ENCODE measurements at places on chromosomes 5 and 9.

- DNase-seq, result no peak
Measured at GRCh38 chr5:73691302-73692080, 65.5 kb downstream of the ARHGEF28 start.

- no peak for DNase-seq
Measured at GRCh38 chr9:37760416-37761161, 7.0 kb downstream of the TRMT10B start.

DNA sequence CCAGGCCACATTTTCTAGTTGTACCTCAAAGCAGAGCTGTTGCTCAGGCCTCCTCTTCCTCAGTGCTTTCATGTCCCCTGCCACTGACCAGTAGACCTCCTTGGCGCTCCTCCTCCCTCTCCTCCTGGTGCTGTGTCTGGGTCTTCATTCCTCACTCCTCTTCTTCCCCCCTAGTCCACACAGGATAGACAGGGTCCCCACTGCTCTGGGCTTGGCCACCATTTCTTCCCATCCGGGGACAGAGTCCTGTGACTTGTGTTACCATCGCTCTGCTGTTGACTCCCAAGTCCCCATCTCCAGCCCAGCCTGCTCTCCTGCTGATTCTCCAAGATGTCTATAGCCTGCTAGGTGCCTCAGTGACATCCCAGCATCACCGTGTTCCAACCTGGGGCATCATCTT is 88.2 kb upstream of the HRH2 start:
- no peak for DNase-seq

DNA sequence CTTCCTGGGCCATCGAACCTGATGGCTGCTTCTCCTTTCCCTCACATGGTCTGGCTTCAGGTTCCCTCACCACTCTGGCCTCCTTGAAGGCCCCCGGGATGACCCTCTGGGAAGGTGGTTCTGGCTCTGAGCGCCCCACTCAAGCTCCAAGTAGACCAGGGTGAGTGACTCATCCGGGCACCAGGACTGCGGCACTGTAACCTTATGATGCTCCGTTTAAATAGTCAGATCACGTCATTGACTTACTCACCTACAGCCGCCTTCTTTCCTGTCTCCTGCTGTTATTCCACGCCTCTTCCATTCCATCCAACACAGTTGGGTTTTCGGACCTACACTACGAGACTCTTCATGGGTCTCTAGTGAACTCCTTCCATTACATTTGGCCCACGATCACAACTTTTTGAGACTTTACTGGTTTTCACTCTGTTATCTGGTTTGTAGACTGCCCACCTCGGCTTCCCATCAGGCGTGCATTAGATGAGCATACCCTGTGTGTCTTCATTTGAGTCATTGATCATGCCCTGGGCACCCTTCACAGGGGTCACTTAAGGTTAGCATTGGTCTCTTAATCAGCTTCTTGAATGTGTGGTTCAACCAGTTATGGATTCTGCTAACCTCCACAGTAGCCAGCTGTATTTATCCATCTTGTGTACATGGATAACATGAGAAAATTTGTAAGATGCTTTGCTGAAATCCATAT is 138.8 kb upstream of the LMX1B start:
- no peak for DNase-seq

GRCh38 chr5:58469896-58470295 is 10.0 kb upstream of the PLK2 start:
- DNase-seq, result no peak

- no peak for DNase-seq
Measured at GRCh38 chr9:20369391-20369790, 252.9 kb downstream of the MLLT3 start.

- DNase-seq, result no peak
Measured at GRCh38 chr5:173853370-173854131, 34.6 kb upstream of the CPEB4 start.

- no peak for DNase-seq
Measured at GRCh38 chr9:81080900-81081299, 608.4 kb downstream of the TLE1 start.

DNA sequence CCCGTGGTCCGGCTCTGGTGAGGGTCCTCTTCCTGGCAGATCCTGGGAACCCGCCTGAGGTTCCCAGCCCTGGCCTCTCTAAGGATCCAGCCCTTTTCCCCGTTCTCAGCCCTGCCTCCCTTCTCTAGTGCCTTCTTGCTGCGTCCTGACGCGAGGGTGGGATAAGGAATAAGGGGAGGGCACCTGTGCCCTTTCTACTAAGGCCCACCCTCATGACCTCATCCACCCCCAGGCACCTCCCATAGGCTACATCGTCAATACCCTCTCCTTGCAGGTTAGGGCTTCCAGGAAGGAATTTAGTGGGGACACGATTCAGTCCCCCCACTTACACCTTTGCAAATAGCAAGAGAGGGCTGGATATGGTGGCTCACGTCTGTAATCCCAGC is 10.7 kb upstream of the DIPK1B start:
- no peak for DNase-seq

GRCh38 chr5:180206993-180207392 is 2.0 kb downstream of the RASGEF1C start:
- no peak for DNase-seq

DNA sequence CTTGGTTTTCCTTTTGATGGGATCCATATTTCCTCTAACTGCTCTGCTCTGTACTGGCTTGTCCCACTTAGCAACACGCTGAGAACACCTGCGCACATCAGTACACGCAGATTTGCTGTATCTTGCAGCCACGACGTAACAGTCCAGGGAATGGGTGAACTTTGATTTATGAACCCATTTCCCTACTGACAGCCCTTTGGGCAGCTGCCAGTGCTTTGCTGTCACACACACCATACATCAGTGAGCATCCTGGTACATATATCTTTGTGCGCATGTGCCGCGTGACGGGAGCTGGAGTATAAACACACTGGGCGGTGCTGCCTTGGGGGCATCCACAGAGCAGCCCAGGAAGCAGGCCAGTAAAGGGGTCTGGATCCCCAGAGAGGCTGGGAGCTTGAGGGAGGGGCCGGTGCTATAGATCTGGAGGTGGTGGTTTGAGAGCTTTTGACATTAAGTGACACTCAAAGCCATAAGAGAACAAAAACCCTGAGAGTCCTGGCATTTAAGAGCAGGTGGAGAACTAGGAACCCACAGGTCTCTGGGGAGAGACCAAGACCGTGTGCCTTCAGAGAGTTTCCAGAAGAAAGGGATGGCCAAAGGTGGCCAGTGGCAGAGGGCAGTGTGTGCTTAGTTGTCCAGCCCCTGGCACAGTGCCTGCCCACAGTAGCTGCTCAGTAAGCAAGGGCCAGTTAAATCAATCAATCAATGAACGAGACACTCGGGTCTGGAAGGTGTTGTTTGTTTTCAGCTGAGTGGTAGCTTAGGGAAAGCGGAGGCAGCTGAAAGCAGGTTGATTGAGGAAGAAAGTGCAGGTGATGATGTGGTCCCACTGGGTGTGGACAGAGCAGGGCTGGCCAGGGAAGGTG is 53.7 kb downstream of the LMX1B start:
- no peak for DNase-seq

DNA sequence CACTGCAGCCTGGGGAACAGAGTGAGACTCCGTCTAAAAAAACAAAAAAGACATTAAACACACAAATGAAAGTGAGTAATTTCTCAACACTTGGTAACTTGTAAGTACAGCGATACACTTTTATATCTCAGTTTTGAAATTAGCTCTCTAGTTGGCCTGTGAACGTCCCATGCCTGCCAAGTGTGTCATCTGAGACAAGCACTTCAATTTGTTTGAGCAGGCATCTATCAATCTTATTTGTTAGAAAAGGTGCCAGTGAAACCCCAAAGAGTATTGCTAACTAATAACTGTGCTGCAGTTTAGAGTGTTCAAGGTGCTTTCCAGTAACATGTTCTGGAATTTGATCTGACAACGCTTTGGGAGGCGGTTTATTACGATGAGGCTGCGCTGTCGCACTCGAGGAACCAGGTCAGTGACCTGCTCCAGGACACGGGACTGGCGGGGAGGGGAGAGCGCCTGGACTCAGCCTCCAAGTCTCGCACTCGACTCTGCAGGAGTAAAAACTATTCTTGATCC is 1.1 kb upstream of the SPIN1 start:
- DNase-seq, result peak; percentile 42

DNA sequence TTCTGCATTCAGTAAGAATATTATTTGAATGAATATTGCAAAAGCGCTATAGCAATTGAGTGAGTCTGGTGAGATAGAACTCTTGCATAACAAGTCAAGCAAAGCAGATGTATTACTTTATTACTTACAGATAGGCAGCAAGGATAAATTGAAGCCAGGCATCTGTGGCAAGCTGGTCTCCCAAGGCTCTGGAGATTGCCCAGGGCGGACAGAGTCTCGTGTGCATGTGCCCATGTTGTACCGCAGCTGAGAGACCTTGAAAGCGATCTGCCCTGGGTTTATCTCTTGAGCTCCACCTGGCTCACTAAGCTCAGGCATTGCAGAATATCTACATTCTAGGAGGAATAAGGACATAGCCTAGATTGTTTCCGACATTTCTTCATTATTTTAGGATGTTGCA is 591.6 kb downstream of the ISL1 start:
- DNase-seq, result no peak

DNA sequence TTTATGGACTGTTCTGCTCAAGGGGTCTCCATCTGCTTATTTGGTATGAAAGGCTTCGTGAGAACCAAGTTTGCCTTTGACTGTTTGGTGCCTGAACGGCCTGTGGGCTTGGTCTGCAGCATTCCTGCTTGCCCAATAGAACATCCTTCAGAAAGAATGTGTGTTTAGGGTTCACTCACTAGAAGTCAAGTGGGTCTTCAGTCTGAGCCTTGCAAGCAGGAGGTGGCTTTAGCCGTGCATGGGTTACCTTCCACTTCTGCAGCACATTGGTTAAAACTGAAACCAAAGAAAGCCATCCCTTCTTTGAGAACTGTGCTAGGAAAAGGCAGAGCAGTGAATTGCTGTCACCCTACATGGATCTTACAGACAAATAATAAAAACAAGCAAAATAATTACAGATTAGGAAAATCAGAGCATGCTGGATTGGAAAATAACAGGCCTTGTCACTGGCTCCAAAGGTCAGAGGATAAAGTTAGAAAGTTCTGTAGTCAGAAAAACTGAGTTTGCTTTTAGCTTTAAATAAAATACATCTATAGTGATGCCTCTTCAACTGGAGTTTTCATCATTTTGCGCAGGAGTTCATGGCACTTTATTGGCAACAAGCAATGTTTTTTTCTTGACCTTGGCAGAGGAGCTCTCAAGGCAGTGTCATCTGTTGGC is 16.6 kb downstream of the WWC1 start:
- no peak for DNase-seq

Data from CD4-positive, alpha-beta memory T cell (primary cell).